Calu3 (cell line): ENCODE measurements at places on chromosomes 6 and 20. TPM values are rescaled to one million over a fixed set of nuclear protein-coding genes. Genes with fewer than 3 reads are reported as not detected.

The CBLN4 gene
- total RNA-seq: not detected in 2 replicates

DNA sequence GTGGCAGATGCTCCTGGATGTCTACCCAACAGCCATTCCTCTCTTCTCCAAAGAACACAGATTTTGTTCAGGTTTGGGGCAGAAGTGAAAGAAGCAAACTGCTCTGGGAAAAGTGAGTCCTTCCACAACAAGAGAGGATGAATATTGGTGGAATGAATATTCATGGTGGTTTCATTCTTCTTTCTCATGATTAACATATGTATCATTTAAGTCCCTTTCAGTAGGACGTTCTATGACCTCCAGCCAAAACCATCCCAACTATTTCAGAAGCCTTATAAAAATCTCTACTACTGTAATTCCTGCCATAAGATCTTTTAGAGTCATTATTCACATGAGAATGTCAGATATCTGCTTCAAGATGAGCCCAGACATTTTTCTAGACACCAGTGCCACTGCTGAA, 44.4 kb downstream of the MDN1 start:
- H3K36me3 ChIP-seq: peaks cover 34% of the 10 kb centered on the region
- no peak overlapping the region for H3K27ac ChIP-seq
- H3K27me3 ChIP-seq: no peaks in the 10 kb centered on the region
- H3K4me1 ChIP-seq: no peaks in the 10 kb centered on the region
- no peak for DNase-seq

DNA sequence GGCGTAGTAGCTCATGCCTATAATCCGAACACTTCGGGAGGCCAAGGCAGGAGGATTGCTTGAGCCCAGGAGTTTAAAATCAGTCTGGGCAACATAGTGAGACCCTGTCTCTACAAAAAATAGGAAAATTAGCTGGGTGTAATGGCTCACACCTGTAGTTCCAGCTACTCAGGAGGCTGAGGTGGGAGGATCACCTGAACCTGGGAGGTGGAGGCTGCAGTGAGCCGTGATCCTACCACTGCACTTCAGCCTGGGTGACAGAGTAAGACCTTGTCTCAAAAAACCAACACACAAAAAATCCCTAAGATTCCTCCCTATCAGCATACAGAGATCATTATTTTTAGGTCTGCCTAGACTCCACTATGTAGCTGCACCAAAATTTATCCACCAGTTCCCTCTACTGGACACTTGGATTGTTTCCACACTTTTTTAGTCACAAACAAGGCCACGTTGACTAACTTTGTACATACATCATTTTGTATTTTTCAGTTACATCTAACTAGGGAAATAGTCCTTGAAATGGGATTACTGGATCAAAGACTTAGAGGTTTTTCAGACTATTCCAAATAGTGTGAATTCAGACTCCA, 3.6 kb upstream of the PHF1 start:
- DNase-seq: no peak
- H3K27ac ChIP-seq: no peak overlapping the region
- peaks cover 18% of the 10 kb centered on the region for H3K4me1 ChIP-seq
- no peak overlapping the region for H3K4me3 ChIP-seq
- H3K36me3 ChIP-seq: peaks cover 82% of the 10 kb centered on the region
- H3K27me3 ChIP-seq: no peaks in the 10 kb centered on the region

The OPRM1 gene
- not detected in 2 replicates for total RNA-seq

GRCh38 chr6:109325400-109325801, 56.9 kb downstream of the CD164 start:
- no peaks in the 10 kb centered on the region for H3K4me1 ChIP-seq
- DNase-seq: no peak
- H3K4me3 ChIP-seq: no peak overlapping the region

DNA sequence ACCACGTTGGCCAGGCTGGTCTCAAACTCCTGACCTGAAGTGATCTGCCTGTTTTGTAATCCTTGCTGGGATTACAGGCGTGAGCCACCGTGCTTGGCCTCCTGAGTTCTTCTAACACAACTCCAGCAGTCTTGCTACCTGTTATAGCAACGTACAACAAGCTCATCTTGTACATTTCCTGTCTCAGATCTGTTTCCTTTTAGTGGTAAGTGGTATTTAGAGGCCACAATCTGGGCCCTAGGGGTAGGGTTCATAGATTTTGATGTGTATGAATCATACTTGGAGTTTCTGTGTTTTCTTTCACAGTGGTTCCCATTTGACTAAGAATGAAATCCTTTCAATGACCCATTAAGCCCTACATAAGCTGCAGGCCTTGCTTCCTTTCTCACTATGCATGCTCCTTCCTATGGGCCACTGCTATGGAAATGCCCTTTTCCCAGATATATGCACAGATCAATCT, 27.1 kb upstream of the SYNCRIP start:
- DNase-seq: peak; percentile 13
- H3K36me3 ChIP-seq: peaks cover 30% of the 10 kb centered on the region
- H3K4me1 ChIP-seq: peaks cover 29% of the 10 kb centered on the region
- no peak overlapping the region for H3K4me3 ChIP-seq
- H3K27ac ChIP-seq: no peak overlapping the region

DNA sequence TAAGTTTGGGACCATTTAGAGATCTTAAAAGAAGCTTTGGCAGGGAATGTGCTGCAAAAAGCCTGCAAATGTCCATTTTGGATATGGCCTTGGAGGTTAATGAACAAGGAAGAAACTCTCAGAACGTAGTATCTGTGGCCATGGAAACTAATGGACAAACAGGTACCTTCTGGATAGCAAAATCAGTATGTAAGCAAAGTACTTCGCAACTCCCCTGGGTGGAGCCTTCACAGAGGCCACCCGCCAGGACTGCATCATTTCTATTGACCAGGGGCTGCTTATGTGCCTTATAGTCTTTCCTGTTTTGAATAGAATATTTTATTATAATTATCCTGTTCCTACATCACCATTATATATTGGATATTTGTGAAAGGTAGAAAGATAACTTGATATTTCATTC, 510.8 kb upstream of the SYNCRIP start:
- no peaks in the 10 kb centered on the region for H3K36me3 ChIP-seq
- no peaks in the 10 kb centered on the region for H3K27me3 ChIP-seq
- no peak overlapping the region for H3K27ac ChIP-seq
- H3K4me3 ChIP-seq: no peak overlapping the region
- no peak for DNase-seq

The OXT gene
- total RNA-seq: not detected in 2 replicates

DNA sequence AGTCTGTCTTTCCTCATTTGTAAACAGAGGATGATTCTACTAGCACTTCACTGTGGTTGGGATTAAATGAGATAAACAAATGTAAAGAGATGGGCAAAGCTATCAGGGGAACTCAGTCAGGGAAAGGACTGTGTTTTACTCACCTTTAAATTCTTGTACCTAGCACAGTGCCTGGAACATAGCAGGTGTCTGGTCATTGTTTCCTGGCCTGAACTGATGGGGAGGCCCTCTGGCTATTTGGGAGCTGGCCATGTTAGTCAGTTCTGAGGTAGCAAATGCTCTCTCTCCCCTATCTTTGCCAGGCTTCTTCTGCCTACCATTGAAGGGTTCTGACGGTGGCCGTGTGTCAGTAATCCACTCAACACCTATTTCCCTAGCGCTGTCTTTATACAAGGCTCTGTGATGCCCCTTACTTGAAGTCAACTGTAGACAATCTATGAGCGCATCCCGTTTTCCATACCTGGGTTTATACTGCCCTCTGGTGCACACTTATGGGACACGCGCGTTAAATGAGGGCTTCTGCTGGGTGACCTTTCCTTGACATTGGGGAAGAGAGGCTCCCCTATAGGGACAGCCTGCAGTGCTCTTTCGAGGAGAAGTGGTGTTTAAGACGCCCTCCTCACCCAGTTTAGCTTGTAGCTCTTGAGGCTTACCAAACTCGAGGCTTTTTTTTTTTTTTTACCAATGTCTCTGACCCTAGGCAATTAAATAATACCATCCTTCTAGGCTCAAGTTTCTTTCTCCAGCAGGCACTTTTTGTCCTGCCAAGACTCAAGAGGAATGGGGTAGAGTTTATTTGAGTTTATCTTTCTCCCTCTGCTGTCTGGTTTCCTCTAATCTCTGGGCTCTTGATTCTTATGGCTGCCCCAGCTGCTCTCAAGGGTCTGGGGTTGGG, 4.0 kb upstream of the SPATS1 start:
- peak; percentile 77 for DNase-seq
- H3K4me1 ChIP-seq: no peaks in the 10 kb centered on the region
- no peaks in the 10 kb centered on the region for H3K36me3 ChIP-seq
- peaks cover 65% of the 10 kb centered on the region for H3K27me3 ChIP-seq
- H3K4me3 ChIP-seq: no peak overlapping the region
- no peak overlapping the region for H3K27ac ChIP-seq

- no peak overlapping the region for H3K4me3 ChIP-seq
- H3K36me3 ChIP-seq: no peaks in the 10 kb centered on the region
- no peak for DNase-seq
- no peak overlapping the region for H3K27ac ChIP-seq
- no peaks in the 10 kb centered on the region for H3K27me3 ChIP-seq
- peaks cover 7% of the 10 kb centered on the region for H3K4me1 ChIP-seq
These were observed 95.8 kb downstream of the RNF182 start for GRCh38 chr6:14020551-14020950.

The TBP gene
- total RNA-seq: 13.7 and 13.9 TPM in 2 replicates

DNA sequence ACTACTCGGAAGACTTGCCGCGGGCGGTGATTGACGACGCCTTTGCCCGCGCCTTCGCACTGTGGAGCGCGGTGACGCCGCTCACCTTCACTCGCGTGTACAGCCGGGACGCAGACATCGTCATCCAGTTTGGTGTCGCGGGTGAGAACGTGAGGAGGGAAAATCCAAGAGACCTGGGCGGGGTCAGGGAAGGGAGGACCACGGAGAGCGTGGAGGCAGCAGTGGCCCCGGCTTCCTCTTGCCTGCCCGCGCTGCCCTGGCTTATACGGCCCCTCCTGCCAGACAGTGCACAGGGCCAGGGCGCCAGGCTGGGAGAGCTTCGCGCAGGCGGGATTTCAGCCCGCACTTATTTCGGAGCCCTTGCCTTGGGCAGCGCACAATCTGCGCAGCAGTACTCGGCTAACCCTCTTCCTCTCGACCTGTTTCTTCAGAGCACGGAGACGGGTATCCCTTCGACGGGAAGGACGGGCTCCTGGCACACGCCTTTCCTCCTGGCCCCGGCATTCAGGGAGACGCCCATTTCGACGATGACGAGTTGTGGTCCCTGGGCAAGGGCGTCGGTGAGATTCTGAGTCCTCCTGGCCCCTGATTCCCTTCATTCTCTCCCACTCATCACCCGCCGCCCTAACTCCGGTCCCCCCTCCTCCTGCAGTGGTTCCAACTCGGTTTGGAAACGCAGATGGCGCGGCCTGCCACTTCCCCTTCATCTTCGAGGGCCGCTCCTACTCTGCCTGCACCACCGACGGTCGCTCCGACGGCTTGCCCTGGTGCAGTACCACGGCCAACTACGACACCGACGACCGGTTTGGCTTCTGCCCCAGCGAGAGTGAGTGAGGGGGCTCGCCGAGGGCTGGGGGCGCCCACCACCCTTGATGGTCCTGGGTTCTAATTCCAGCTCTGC, 2.0 kb downstream of the MMP9 start:
- peaks cover 97% of the 10 kb centered on the region for H3K27me3 ChIP-seq
- H3K4me1 ChIP-seq: peaks cover 31% of the 10 kb centered on the region
- peaks cover 5% of the 10 kb centered on the region for H3K36me3 ChIP-seq
- H3K4me3 ChIP-seq: peak overlapping the region; percentile 23
- no peak for DNase-seq

DNA sequence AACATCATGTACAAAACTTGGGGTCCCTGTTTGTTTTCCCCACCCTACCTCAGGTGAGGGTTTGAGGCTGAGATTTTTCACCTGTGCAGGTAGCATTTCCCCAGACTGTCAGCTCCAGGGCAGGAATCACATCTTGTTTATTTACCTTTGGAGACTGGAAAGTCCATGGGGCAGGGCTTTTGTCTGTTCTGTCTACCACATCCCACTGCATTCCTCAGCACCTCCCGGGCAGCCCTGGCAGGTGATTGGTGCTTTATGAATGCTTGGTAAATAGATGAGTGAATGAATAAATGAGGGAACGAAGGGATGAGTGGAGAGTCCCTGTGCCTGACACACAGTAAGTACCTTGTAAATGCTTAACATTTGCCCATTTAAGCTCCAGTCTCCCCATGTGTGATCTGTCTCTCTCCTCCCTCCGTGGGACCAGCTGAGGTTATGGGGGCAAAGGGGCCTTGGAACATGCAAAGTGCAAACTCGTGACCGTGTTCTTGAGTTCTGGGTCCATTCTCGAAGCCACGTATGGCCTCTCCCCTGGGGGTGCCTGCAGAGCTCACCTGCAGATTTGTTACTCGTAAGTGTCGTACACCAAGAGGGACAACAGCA, 69.7 kb upstream of the PMEPA1 start:
- no peak overlapping the region for H3K4me3 ChIP-seq
- H3K27me3 ChIP-seq: peaks cover 16% of the 10 kb centered on the region
- no peak overlapping the region for H3K27ac ChIP-seq
- H3K4me1 ChIP-seq: peaks cover 28% of the 10 kb centered on the region

The CALHM4 gene
- total RNA-seq: not detected in 2 replicates

The C6orf52 gene
- total RNA-seq: not detected in 2 replicates

GRCh38 chr20:15710636-15711035, 862.6 kb downstream of the KIF16B start:
- H3K27ac ChIP-seq: no peak overlapping the region
- no peaks in the 10 kb centered on the region for H3K4me1 ChIP-seq
- H3K27me3 ChIP-seq: no peaks in the 10 kb centered on the region

The C6orf132 gene
- total RNA-seq: 85.8 and 88.5 TPM in 2 replicates

DNA sequence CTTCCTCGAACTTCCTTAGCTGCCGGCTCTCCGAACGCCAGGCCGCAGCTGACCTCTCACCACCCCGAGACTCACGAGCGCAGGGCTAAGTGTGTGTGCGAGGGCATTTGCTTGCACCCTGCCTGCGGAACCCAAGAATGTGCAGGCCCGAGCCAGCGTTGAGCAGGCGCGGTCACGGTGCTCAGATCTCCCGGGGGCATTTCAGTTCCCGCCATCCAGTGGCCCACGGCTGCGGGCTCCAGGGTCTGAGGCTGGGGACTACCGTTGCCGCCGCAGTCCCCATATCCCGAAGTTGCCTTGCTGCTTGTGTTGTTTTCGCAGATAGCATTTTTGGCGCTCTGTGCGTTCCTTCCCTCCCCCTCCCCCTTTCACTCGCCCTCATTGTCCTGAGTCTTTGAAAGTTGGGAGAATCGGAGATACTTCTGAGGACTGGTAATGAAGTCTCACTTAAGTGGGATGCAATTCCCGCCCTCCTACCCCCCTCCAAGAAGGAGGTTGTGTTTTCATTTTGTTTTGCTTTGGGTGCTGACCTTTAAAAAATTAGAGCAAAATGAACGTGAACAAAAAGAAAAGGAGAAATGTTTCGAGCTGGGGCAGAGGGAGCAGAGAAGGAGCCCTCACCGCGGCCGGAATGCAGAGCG, 1.7 kb downstream of the NR2E1 start:
- no peak overlapping the region for H3K4me3 ChIP-seq
- H3K36me3 ChIP-seq: no peaks in the 10 kb centered on the region
